ENCODE measurements at places on chromosomes 5 and 9.

DNA sequence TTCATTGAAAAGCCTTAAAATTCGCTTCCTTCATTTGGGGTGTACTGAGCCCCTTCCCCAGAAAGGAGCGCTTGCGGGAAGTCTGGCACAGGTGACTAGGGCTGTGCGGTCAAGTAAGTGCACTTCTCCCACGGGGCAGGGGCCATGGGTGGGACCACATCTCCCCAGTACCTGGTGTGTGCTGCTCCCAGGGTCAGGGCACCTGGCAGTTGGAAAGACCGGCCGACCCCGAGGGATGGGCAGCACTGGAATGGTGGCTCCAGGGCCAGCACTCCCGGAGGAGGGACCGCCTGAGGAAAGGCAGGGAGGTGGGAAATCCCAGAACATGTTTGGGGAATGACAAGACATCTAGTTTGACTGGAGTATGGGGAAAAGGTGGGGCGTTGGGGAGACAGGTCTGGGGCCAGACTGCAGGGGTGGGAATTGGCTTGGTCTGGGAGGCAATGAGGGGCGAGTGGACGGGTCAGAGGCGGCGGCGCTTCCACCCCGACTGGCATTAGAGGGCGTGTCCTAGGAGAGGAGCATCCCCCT is 727 bp upstream of the GLIPR2 start:
- DNase-seq = no peak

- DNase-seq = no peak
Observed at GRCh38 chr5:151007430-151008209, 12.8 kb upstream of the GPX3 start.

DNA sequence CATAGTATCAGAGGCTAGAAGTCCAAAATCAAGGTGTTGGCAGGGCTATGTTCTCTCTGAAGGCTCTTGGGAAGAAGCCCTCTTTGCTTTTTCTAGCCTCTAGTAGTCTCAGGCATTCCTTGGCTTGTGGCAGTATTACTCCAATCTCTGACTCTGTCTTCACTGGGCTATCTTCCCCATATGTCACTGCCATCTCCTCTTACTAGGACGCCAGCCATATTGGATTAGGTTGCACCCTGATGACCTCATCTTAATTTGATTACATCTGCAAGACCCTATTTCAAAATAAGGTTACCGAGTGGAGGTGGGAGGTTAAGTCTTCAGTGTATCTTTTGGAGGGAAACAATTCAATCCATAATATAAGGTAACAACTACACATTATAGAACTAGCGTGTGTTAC is 21.3 kb upstream of the EBF1 start:
- DNase-seq = no peak

DNA sequence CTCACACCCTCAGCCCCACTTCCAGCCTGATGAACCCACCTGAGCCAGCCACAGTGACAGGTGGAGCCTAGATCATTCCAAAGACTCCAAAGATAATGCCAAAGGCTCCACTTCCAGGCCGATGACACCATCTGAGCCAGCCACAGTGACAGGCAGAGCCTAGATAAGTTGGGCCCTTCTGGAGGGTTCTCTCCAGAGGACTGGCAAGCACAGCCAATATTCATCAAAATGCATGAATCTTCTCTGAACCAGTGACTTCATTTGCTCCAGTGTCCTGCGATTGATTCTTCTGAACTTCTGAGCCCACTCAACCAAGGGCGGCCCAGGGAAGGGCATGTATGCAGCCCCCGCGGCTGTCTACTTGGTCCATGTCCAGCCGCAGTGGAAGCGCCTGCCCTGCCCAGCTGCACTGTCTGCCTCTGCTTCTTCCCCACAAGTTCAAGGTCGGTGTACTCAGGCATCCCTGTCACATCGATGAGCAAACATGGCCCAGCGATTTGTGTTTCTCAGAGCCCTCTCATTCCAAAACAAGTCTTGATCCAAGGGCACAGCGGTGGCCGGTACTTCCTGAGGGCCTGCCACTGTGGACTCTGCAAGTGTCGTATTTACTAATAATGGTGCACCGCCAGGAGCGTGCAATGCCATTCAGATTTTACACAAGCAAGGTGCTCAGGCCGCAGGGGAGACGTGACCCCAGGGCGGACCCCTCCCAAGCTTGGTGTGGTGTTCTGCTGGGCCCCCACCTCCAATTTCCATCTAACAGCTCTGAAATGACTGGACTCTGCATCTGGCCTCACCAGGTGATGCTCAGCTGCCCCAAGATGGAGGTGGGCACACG is 107.0 kb downstream of the VAV2 start:
- no peak for DNase-seq

DNA sequence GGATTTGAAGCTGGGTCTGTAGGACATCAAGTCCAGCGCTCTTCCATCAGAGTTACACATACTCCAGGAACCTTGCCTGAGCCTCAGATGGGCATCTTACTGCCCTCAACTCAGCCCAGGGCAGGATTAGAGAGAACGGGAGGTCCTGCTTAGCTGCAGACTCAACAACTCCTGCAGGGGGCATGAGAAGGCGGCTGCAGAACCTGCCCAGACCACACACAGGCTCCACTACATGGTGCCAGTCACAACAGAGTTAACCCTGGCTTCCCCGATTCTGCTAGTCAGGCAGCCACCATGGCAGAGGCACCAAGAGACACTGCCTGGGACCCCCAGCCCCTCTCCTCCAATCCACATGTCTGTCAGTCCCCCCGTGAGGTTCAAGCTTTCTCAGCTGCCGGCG is 23.9 kb upstream of the CPLX2 start:
- DNase-seq = no peak

DNA sequence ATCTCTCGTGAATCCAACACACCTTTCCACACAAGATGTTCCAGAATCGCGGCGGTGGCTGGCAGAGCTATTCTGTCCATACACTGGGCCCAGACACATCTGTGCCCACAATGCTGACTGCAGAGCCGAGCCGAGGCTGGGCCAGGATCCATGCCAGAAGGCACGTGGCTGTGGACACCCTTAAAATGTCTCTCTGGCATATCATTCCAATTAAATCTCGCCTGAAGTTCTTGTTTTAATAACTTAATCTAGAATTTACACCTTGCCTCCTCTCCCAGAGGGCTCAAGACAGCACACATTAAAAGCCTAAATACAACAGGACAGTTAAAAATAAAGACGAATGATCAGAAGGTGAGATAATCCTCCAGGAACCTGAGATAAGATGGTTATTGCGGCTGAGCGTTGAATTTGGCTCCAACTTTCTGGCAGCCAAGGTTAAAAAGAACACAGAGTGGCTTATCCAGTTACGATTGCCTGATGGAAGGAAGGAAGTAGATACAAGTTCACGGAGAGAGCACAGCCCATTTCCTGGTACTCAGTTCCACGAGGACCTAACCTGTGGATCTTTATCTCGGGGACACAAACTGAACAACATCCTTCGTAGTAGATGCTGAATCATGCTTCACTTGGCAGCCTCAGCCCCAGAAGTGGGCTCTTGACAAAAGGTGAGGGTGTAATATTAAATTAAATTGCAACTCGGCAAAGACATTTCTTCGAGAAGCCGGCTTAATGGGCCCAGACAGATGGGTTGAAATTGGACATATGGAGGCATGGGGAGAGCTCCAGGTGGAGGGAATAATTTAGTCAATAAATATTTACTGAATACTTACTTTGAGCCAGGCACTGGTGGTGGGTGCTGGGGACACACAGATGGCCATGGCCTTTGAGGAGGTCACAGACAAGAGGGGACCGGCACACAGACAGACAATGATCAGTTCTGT is 86.0 kb upstream of the TBC1D2 start:
- no peak for DNase-seq

- DNase-seq = no peak
Observed at GRCh38 chr5:14414007-14414406, 167.6 kb upstream of the OTULINL start.

DNA sequence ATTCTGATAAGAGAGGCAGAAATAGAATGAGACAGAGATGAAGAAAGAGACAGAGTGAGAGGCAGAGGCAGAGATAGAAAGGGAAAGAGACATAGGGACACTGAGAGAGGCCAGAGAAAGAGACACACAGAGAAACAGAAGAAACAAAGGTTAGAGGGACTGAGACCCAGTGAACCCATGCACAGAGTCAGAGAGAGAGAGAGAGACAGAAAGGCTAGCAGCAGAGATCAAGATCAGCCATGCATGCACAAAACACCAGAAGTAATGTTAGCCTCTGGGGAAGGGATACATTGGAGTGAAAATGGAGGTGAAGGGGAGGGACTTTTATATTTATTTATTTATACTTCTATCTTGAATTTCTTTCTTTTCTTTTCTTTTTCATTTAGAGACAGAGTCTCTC is 14.1 kb upstream of the SPARC start:
- DNase-seq = no peak

GRCh38 chr5:172568308-172568910 is 72.7 kb upstream of the NEURL1B start:
- DNase-seq = no peak

GRCh38 chr9:89961616-89962341 is 357.0 kb downstream of the GADD45G start:
- no peak for DNase-seq

GRCh38 chr5:60243713-60244112 is 350.2 kb upstream of the PDE4D start:
- DNase-seq = no peak

- DNase-seq = no peak
Observed at GRCh38 chr5:5645891-5646290, 223.4 kb downstream of the ICE1 start.

- DNase-seq = no peak
Observed at GRCh38 chr9:120544441-120544840, 35.5 kb downstream of the CDK5RAP2 start.

DNA sequence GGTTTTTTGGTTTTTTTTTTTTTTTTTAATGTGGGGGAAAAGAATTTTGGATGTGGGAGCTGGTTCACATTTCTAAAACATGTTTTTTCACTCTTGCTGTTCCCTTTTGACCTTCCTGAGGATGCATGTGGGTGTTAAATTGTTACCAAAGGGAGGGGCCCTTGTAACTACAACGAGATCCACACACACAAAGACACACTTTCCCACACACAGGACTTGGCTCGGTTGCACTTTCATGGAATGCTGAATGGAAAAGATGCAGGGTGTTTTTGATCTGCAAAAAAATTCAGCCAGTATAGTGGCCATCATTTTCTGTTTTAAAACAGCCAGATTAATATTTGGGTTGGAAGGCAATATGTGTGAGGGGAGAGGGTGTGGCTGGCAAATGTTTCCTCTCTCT is 576.9 kb downstream of the EBF1 start:
- no peak for DNase-seq

- DNase-seq = no peak
Observed at GRCh38 chr5:171476701-171477100, 57.3 kb downstream of the FGF18 start.

GRCh38 chr9:8477450-8477849 is 677.9 kb upstream of the DMAC1 start:
- DNase-seq = no peak

DNA sequence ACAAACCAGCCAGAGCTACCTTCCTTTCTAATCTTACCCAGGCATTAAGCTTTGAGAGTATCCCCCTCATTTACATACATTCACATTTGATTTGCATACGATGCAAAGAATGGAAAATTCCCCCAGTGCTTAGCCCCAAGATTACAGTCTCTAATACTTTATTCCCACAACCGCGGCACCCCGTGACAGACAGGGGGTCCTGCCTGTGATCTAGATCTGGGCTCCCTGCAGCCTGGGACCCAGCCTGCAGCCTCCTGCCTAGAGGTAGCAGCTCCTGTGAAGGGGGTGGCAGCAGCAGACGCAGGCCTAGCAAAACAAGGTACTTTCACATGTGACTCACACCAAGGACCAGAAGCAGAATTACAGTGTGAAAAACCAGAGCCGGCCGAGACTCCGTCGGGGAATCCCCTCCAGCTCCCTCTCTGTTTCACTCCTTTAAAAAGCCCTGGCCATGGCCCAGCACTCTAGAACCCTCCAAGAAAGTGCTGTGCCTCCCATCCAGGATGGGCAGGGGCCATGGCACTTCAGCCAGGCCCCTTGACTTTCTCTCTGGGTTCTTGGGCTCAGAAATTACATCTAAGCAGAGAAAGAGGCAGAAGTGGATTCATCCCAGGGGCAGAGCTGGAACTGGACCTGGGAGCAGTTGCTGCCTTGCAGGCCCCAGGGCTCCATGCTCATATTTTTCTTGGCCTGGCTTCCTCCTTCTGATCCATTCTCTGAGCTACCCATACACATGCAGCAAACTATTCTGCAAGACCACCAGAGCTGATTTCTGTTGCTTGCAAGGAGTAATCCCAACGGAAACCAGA is 14.0 kb upstream of the TCF7 start:
- DNase-seq = peak; percentile 72

DNA sequence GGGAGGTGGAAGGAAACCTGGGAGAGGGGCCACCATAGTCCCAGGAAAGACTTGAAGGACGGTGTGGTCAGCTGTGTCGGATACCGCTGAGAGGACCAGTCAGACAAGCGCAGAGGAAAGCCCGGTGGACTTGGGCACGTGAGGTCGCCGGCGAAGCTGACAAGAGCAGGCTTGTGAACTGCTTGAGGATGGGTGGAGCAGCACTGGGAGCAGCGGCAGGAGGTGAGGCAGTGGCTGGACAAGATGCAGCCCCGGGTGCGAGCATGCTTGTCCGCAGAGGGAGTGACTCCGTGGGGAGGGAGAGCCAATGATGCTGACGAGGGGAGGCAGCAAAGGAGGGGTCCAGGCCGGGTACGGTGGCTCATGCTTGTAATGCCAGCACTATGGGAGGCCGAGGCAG is 18.3 kb upstream of the CD74 start:
- no peak for DNase-seq

DNA sequence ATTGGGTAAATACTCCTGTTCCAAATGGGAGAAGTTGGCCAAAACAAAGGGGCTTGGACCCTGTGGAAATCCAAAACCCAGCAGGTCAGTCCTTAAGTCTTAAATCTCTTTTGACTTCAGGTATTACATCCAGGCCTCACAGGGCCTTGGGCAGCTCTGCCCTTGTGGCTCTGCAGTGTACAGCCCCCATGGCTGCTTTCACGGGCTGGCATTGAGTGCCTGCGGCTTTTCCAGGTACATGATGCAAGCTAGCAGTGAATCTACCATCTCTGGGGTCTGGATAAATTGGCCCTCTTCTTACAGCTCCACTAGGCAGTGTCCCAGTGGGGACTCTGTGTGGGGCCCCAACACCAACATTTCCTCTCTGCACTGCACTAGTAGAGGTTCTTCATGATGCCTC is 308.5 kb upstream of the ARRDC3 start:
- DNase-seq = no peak

DNA sequence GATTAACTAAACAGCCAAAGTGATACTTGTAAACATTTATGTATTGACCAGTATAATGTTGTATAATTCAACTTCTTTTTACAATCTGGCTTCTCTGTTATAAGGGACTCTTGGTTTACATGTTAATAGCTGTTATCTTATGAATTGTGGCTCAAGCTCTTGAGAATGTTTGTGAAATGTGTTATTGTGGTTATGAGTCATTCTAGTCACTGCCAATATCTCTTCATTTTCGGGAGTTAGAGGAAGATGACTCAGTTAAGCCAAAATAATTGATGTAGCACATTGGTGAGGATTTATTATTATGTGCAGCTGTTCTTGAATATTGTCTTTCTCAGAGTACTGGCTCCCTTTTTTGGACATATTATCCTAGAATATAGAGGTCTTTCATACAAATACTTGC is 655.2 kb upstream of the RIOK2 start:
- no peak for DNase-seq

DNA sequence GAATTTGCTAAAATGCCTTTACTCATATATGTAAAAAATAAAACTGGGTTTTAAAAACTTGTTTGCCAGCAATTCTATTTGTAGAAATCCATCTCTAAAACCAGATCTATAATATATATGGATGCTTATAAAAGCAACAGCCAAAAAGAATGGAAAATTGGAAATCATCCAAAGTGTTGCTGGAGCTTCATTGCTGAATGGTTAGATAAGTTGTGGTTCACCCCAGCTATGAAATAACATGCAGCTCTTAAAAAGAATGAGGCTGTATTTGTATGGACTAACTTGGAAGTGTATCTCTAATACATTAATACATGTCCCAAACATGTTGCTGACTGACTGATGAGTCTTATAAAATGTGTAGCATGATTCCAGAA is 76.2 kb downstream of the STK10 start:
- no peak for DNase-seq

All from T-helper 9 cell (primary cell).